ENCODE measurements at places on chromosomes 16 and 17. TPM values are rescaled to one million over a fixed set of nuclear protein-coding genes. Genes with fewer than 3 reads are reported as not detected.

GRCh38 chr17:31858642-31859486 is at the start of gene COPRS:
Gene COPRS, minus strand, starts transcription at chr17:31859244. Its CDS starts 45 bp downstream, at chr17:31859199.
- DNase-seq: peak; percentile 78

DNA sequence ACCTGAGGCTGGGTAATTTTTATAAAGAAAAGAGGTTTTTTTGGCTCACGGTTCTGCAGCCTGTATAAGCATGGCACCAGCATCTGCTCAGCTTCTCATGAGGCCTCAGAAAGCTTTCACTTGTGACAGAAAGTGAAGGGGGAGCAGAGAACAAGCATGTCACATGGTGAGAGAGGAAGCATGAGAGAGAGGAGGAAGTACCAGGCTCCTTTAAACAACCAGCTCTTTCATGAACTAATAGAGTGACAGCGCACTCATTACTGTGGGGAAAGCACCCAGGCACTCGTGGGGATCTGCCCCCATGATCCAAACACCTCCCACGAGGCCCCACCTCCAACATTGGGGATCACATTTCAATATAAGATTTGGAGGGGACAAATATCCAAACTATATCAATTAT is 86.8 kb downstream of the USP32 start:
- DNase-seq: no peak

DNA sequence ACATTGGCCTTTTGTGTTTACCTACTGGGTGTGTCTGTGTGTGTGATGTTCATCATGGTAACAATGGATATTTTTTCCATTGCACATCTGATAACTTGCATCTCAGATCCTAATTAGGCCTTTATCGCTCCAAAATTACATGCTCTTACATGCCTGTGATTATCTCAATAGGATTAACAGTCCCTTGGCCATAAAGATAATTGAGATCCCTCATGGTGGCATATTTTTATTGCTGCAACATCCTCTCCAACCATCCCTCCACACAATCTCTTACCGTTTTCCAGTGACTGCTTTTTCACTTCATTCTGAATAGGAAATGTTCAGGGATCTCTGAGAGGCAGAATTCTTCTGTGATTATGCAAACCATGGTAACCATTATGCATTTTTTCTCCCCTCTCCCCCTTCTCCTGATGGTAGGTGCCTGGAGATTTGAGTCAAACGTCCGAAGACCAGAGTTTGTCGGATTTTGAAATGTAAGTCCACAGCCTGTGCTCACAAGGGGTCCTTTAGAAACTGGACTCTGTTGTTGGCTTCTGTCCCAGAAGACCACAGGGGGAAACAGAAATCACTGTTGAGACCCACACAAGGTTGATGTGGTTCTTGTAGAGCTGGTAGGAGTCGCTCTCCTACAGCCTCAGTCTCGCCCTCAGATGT is 405.5 kb downstream of the CPPED1 start:
- DNase-seq: no peak

RCVRN gene
- total RNA-seq: not detected

- DNase-seq: no peak
Observed at GRCh38 chr17:79923974-79924638, 84.9 kb upstream of the CBX4 start.

PRAC2 gene
- total RNA-seq: not detected

- no peak for DNase-seq
Observed at GRCh38 chr17:57424777-57425188, 168.5 kb downstream of the MSI2 start.

GRCh38 chr16:63461248-63461841 is 1425.1 kb upstream of the CDH8 start:
- no peak for DNase-seq

DNA sequence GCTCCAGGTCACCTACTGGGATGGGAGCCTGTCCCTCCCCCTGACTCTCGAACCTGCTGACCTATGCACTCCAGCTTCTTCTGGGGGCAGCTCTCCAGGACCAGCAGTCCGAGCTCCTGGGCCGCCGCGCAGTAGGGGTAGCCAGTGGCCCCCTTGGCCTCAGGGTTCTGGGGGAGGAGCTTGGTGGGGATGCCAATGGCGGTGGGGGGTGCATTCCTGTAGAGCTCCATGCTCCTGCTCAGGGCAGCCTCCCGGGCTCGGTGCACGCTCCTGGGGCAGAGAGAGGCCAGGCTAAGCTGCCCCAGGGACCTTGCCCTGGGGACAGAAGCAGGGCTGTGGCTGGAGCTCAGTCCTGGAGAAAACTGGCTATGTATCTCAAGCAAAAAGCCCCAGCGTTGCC is 7.7 kb upstream of the SPATA2L start:
- no peak for DNase-seq

All from tibial nerve (tissue), 4 donors.